Activated effector memory CD4-positive, alpha-beta T cell treated with anti-CD3 and anti-CD28 coated beads, Interleukin-2, amount 50 U/mL, for 16 hours (primary cell): ENCODE measurements at places on chromosomes 12 and 14.
A peak's percentile ranks its signal among the peaks of the same experiment; 100 is the strongest.

GRCh38 chr14:54003064-54003463 lies 46.4 kb upstream of the BMP4 start:
- no peak for DNase-seq

DNA sequence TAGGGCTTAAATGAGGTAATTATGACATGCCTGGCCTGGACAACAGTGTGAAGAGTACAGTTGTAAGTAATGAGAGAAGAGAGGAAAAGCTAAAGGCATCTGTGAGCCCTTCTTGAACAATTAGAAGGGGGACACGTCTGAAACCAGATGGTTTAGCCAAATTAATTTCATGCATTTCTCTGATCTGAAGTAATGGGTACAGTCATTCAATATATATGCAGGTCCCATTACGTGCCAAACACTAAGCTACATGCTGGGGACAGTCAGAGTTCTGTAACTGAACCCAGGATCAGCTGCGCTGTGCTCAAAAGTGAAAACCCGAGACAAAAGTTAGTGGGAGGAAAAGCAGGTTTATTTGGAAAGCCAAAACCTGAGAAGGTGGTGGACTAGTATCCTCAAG lies 207.2 kb upstream of the TMTC1 start:
- DNase-seq, result no peak

- DNase-seq, result no peak
Observed at GRCh38 chr12:118402251-118402650, 25.9 kb downstream of the SUDS3 start.

- no peak for DNase-seq
Observed at GRCh38 chr12:52605542-52605941, 4.3 kb upstream of the KRT72 start.

- DNase-seq, result no peak
Observed at GRCh38 chr12:2680676-2681039, 114.1 kb upstream of the FKBP4 start.

DNA sequence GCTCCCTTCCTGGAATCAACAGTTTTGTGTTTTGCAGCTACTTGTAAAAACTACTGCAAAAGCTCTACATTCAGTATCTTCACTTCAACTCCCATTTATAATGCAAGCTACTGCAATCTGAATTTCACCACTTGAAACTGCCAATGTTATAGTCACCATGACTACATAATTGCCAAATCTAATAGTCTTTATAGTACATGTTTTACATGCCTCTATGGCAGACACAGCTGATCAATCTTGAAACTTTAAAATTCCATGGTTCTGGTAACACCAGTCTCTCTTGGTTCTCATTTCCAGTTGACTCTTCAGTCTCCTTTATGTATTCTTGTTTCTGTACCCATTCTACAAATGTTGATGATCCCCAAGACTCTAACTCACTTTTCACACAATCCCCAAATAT lies 185.9 kb downstream of the MED13L start:
- DNase-seq, result no peak

GRCh38 chr12:67048371-67048770 lies 220.8 kb upstream of the CAND1 start:
- DNase-seq, result no peak

GRCh38 chr12:65946821-65947220 lies 122.5 kb downstream of the HMGA2 start:
- DNase-seq, result no peak

- peak; percentile 57 for DNase-seq
Observed at GRCh38 chr14:74509587-74510222, 16.1 kb downstream of the ISCA2 start.

GRCh38 chr12:19624491-19624890 lies 185.2 kb downstream of the AEBP2 start:
- DNase-seq, result no peak

GRCh38 chr12:108670066-108670631 lies 36.5 kb upstream of the SELPLG start:
- DNase-seq, result no peak

DNA sequence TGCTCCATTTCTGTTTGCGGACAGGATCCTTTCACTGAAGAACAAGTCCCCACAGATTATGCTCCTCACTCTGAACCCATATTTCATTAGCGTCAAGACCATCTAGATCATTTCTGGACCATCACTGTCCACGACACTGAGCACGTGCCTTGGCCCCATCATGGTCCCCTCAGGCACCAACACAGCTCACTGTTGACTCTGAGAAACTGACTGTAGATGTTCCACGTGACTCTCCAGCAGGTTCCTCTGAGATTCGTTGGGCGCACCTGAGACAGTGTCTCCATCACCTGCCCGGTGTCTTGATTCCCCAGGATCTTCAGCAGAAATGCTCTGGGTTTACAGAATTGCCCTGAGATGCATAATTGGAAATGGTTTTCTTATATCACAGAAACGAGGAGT lies 985.4 kb downstream of the TMEM121 start:
- DNase-seq, result no peak

GRCh38 chr14:95463171-95463901 lies 53.1 kb downstream of the SYNE3 start:
- peak; percentile 74 for DNase-seq

DNA sequence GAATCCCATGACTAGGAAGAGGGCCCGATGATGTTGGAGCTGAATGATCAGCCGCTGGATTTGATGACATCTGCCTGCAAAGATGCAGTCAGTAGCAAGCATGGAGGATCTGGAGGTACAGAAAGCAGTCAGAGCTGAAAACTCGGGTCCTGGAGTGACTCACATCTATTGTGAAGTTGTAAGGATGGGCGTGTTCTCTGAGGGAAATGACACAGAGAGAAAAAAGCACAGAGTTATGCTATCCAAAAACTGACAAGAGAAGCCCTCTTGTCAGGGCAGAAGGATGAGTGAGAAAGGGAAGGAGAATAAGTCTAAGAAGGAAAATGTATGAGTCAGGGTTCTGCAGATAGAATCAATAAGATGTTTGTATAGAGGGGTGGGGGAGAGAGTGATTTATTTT lies 380.4 kb upstream of the CCDC196 start:
- no peak for DNase-seq

DNA sequence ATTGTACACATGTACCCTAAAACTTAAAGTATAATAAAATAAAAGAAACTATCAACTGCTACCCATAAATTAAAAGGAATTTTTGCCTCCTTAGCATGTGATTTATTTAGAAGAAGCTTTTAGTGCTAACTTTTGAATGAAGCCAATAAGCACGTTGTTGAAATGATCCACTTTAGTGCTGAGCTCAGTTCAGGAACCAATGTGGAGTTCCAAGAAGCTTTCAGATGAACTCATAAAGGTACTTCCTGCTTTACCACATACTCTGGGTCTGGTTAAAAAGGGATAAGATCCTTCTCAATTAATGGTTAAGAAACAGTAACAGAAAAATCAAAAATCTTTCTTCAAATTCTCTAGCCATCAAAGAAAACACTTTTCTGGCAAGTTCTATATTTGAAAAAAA lies 39.4 kb downstream of the TMTC1 start:
- DNase-seq, result no peak

DNA sequence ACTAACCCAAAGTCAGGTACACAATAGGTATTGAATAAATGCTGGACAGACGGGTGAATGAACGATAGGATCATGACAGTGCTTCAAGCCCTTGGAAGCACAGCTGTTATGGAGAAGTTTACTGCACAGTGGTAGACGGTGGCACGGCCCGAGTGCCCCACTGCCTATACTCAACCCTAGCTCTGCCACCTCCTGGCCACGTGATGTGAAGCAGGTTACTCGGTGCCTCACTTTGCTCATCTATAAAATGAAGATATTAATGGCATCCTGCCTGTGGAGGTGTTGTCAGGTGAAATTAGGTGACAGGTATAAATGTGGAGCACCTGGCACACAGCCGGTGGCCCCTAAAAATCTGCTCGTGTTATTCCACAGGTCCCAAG lies 5.8 kb downstream of the ASB2 start:
- peak; percentile 90 for DNase-seq

- DNase-seq, result no peak
Observed at GRCh38 chr12:104315326-104316224, 12.0 kb downstream of the EID3 start.

DNA sequence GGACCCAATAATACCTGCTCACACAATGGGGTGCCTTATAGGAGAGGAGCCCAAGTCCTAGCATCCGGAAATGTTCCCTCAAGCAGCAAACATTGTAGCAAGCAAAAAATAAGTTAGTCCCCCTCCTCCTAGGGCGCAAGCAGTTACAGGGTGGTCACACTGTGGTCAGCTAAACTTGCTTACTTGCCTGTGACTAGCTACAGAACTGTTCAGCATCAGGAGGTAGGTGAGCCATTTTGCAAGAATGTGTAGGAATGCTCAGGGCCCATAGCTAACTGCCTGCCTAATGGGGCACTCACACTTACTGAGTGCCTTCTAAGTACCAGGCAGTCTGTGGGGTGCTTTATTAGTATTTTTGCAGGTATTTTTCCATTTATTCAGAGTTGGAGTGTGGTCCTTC lies 154.6 kb upstream of the GRIN2B start:
- no peak for DNase-seq

- no peak for DNase-seq
Observed at GRCh38 chr12:15152868-15153267, 68.3 kb downstream of the RERG start.

GRCh38 chr14:91867316-91867988 lies at the start of gene TC2N:
TC2N (minus strand) TSS chr14:91867536; CDS start chr14:91813769, 53,767 bp downstream.
- peak; percentile 72 for DNase-seq

- DNase-seq, result no peak
Observed at GRCh38 chr14:38238332-38238731, 17.6 kb downstream of the CLEC14A start.

DNA sequence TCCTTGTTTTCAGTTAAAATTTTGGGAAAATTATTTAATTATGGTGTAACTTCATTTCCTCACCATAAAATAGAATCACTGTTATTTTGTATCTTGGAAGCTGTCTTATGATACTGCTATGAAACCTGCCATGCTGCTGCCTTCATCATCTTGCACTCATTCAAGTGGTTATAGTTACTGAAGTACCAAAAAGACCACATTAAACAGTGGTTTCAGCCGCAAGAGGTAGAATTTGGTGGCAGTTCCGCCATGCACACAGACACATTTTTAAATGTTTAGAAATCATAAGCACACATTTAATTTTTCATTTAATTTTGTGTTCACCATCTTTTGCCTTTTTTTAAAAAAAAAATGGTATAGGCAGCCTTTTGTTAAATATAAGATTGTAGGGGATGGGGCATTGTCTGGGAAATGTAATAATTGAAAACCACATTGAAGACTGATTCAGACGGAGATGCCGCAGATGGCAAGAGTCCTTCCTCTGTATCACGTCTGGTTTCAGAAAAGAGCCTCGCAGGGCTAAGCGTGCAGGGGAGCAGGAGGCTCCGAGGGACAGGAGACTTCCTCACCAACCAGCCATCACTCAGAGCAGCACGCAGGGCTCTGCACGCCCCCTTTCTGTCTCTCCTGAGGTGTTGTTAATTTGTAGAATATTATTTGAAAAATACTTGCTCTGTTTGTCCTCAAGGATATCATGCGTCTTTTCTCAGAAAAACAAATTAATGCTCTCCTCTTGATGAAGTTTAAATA lies 115.2 kb upstream of the PELI2 start:
- peak; percentile 64 for DNase-seq

DNA sequence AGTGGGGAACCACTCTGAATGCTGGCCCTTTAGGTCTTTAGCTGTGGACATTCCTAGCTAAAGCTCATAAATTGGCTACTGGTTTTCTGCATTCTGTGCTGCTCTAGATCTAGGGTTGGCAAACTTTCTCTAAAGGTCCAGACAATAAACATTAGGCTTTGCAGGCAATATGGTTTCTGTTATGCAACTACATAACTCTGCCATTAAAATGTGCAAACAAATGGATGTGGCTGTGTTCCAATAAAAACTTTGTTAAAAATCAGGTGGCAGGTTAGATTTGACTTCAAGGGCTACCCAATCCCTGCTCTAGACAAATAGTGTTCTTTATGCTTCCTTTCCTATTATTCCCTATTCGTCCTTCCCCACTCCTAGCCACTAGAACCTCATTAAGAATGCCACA lies 6.8 kb upstream of the LRRC9 start:
- no peak for DNase-seq

GRCh38 chr12:113347892-113348291 lies 10.5 kb upstream of the PLBD2 start:
- no peak for DNase-seq

DNA sequence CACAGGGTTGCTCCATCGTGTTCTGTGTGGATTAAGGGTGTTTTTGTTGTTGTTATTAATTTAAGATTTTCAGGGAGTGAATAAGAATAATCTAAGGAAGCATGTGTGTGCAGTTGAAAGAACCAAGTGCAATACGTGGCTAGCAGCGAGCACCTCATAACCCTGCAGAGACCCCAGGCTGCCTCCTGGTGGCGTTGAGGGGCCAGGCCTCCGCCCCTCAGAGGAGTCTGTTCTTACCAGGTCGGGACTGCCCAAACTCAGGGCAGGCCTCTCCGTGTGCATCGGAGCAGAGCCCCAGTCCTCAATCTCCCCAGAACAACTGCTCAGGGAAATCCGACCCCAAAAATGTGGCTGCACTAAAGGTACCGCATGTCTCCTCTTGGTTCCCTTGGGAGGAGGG lies 36.8 kb downstream of the IL31 start:
- no peak for DNase-seq

- no peak for DNase-seq
Observed at GRCh38 chr12:122743895-122744525, 8.6 kb upstream of the DENR start.

DNA sequence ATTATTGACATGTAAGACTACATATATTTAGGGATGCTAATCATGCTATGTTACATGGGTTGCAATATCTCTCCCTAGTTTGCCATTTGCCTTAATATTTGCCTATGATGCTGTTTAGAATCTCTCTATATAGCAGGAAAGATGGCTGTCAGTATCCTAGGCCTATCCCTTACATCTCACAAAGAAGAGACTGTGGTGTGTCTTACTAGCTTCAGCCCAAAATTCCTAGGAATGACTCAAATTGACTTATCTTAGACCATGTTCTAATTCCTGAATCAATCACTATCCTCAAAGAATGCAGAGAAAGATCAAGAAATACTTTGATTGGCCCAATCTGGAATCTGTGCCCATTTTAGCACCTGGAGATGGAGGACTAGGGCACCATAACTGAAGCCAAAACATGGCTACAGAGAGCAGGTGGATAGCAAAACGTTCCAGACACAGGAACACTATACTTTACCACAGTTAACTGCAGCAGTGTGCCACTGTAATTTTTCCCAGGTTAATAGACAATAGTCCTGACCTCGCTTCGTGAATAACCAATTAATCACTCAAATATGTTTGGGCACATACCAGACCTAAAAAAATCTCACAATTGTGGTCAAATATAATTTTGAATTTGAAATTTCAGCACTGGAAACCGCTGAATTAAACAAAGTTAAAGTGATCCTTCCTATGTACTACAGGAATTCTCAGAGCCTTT lies 32.7 kb upstream of the GLIPR1 start:
- DNase-seq, result no peak

GRCh38 chr12:49292729-49293055 lies 2.3 kb upstream of the PRPH start:
- no peak for DNase-seq

DNA sequence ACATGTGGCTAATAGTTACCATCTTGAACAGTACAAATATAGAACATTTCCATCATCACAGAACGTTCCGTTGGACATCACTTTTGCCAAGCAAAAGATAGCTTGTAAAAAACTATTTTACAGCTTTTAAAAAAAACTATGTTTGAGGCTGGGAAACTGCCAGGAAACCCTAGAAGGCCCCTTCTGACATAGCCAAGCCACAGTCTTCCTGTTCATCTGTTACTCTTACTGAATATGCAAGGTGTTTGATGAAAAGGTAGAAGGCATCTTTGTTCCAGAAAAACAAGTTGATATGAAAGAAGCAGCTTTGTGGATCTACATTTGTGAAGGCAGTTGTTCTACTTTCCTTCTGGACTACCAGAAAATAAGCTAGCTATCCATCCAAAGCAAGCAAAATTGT lies 23.6 kb upstream of the WNK1 start:
- no peak for DNase-seq
